ENCODE measurements at places on chromosomes 7 and 10.
A peak's percentile ranks its signal among the peaks of the same experiment; 100 is the strongest.

- no peak for DNase-seq
These were observed 81.9 kb upstream of the PRKG1 start for GRCh38 chr10:50992356-50992901.

DNA sequence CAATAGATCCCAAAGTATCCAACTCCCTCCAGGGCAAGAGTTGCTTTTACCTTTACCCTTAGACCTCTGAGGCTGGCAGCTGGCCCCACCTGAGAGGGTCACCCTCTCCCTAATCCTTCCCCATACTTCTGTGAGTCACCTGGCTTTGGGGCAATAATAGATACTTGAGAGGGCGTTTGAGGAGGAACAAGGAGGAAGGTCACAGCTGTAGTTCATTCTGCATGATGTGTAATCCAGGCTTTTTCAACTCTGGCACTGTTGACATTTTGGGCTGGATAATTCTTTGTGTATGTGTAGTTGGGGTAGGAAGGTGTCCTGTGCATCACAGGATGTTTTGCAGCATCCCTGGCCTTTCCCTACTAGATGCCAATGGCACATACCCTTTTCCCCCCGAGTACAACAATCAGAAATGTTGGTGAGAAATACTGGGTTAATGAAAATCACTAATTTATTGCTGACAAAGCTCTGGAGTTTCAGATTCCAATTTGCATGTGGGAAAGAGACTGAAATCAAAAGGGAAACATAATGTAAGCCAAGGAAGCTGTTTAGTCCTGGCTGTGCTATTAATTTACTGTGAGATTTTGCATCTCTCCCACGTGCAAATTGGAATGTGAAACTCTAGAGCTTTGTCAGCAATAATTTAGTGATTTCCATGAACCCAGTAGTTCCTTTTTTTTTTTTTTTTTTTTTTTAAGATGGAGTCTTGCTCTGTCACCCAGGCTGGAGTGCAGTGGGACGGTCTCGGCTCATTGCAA is 3.6 kb downstream of the BLVRA start:
- DNase-seq = no peak

DNA sequence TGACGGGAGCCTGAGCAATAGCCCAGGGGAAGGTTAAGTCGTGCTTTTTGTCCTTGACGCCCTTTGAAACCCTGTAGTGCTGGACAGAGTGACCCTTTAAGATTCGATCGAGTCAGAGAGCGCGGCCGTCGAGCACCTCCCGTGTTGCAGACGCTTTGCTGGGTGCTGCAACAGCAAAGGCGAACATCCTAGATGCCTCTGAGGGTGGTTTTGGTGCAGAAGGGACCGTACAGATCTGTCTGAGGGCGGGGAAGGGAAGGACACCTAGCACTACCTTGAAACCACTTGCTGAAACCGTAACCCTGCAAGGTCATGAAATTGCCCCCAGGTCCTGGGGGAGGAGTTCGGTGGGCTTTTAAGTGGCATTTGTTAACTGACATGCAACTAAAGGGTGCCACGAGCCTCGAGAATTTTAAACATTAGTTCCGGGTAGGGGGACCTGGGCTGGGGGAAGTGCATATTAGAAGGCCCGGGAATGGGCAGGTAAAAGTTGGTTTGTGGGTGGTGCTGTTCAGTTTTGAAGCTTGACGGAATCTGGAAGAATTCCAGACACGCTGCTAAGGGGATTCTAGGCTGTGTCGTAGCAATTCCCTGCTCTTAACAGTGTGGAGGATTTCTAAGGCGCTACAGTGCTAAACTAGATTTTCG is 786 bp downstream of the ATP5F1C start:
- peak; percentile 51 for DNase-seq

GRCh38 chr10:111116762-111117445 is 40.1 kb downstream of the ADRA2A start:
- DNase-seq = no peak

GRCh38 chr10:112434988-112435619 is 11.6 kb downstream of the ZDHHC6 start:
- DNase-seq = peak; percentile 20

- DNase-seq = no peak
These were observed 81.6 kb upstream of the ANLN start for GRCh38 chr7:36308031-36308430.

- DNase-seq = no peak
These were observed 105.8 kb downstream of the GRM8 start for GRCh38 chr7:127146746-127147536.

- DNase-seq = no peak
These were observed 69.0 kb downstream of the TAF3 start for GRCh38 chr10:7887174-7887816.

- no peak for DNase-seq
These were observed 8.9 kb upstream of the EXOC6 start for GRCh38 chr10:92839191-92840085.

DNA sequence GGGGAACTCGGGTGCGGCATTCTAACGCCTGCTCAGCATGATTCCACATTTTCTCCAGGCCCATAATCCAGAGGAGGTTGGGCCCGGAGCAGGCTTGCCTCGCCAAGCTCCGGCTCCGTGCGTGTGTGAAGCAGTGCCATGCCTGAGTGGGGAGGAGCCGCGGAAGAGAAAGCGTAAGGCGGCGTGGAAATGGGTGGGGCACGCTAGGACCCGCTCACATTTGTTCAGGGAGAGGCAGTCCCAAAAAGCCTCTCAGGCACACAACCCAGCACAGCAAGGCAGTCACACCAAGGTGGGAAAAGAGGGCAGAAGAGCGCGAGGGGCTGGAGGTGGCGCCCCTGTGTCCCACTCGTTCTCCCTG is 695 bp upstream of the VDAC2 start:
- no peak for DNase-seq

DNA sequence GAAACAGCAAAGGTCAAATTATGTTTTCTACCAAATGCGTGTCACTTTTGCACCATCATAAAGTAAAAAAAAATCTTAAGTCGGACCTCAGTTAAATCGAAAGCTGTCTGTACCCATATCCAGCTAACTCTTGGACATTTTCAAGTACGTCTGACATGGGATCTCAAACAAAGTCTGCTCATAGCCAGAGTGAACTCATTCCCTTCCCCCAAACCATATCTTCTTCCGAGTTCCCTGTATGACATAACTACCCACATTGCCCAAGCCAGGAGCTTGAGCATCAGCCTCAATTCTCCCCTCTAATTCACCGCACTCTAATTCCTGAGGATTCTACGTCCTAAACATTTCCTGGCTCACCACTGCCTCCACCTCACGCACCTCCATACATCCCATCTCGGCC is 44.8 kb upstream of the TARP start:
- no peak for DNase-seq

DNA sequence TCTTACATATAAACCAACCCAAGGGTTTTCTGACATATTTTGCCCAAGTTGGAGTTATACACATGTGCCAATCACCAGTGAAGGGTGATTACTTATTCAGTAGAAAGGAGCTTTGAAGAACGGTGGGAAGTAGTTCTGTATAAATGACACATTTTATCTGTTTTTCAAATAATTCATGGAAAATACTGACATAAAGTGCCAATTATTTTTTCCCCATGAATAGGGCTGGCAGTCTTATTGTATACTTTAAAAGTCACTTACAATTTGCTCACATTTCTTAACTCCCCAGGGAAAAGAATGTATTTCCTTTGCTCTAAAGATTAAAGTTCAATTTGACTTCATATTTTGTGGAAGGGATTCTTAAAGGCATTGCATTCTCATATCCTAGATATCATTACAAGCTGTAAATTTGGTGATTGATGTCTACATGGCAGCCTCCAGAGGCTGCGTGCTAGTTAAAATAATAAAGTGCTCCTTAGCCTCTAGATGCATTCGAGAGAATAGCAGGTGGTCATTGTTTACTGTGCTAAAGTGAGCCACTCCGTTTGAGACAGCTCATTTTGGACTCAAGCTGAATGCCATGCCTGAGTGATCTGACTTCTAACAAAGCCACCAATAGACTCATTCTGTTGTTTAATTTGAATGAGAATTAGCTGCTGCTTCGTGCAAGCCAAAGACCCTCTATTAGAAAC is 148.8 kb upstream of the NRP1 start:
- DNase-seq = no peak

DNA sequence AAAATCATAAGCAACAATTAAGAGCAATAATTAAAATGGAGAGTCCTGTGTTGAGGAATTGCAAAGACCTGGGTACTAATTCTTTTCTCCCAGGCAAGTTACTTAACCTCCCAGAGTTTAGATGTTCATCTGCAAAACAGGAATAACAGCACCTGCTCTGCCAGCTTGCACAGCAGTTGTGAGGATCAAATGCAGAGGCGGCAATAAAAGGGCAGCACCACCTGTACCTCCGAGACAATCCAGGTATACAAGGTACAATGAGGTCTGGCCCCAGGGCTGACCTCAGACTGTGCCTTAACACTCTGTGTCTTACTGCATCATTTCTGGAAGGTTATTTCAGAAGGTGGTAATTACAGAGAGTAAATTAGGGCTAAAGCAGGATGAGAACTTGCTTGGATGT is 14.5 kb upstream of the FAM204A start:
- DNase-seq = no peak

- no peak for DNase-seq
These were observed 28.0 kb upstream of the NDST2 start for GRCh38 chr10:73839276-73839966.

DNA sequence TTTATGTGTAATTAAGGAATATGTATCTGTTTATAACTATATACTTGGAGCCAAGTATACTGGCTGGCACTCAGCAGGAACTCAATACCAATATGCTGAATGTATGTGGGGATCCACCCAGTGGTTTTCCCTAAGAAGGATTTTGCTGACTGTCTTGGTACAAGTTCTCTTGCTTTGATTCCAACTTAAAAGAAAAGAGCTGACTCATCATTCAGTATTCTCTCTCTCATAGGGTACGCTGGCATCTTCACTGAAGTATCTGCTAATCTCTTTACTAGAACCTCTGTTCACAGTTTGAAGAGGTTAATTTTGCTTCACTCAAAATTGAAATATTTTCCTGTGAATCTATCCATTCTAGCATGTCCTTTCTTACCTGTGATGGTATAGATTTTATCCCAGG is 1044.8 kb downstream of the CNTNAP2 start:
- DNase-seq = no peak

DNA sequence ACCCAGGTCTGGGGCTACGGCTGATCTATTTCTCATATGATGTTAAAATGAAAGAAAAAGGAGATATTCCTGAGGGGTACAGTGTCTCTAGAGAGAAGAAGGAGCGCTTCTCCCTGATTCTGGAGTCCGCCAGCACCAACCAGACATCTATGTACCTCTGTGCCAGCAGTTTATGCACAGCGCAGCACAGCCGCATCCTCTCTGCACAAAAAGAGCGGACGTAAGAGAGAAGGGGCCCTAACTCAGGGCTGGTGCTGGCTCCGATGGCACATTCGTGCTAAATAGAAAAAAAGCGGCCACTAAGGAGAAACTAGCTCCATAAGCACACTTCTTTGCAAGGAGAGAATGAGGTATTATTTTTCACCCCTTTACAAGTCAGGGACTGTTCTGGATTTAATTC is 28.3 kb upstream of the PRSS1 start:
- no peak for DNase-seq

GRCh38 chr7:101781439-101781838 is 36.0 kb upstream of the CUX1 start:
- no peak for DNase-seq

DNA sequence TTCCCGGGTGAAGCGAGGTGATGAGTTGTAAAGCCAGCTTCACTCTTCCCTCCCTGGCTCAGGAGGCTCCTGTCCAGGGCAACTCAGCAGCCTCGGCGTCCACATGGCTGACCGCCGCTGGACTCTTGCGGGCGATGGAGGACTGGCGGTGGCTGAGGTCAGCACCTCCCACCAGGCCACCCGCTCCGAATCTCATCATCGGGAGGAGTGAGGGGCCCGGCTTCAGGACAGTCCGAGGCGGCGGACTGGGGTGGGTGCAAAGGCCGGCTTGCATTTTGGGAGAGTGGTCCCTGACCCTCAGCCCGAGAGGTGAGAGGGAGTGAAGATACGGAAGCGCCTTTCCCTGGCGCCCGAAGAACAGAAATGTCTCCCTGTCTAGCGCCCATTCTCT is 759 bp downstream of the DNAJB12 start:
- no peak for DNase-seq

GRCh38 chr10:97224483-97225435 is 39.0 kb upstream of the SLIT1 start:
- no peak for DNase-seq

- DNase-seq = no peak
These were observed 73.8 kb downstream of the CUL1 start for GRCh38 chr7:148772297-148773089.

GRCh38 chr7:139845443-139845805 is 16.4 kb downstream of the TBXAS1 start:
- DNase-seq = no peak

- no peak for DNase-seq
These were observed 957.2 kb upstream of the GHITM start for GRCh38 chr10:83182076-83182475.

GRCh38 chr7:120732256-120732655 is 125.7 kb downstream of the TSPAN12 start:
- DNase-seq = no peak

GRCh38 chr7:20199015-20199737 is 18.0 kb downstream of the MACC1 start:
- no peak for DNase-seq

GRCh38 chr10:8873310-8873709 is 818.8 kb downstream of the GATA3 start:
- no peak for DNase-seq

GRCh38 chr7:83593921-83594475 is 54.9 kb downstream of the SEMA3E start:
- DNase-seq = no peak

GRCh38 chr10:113438652-113439051 is 114.2 kb upstream of the HABP2 start:
- DNase-seq = no peak

DNA sequence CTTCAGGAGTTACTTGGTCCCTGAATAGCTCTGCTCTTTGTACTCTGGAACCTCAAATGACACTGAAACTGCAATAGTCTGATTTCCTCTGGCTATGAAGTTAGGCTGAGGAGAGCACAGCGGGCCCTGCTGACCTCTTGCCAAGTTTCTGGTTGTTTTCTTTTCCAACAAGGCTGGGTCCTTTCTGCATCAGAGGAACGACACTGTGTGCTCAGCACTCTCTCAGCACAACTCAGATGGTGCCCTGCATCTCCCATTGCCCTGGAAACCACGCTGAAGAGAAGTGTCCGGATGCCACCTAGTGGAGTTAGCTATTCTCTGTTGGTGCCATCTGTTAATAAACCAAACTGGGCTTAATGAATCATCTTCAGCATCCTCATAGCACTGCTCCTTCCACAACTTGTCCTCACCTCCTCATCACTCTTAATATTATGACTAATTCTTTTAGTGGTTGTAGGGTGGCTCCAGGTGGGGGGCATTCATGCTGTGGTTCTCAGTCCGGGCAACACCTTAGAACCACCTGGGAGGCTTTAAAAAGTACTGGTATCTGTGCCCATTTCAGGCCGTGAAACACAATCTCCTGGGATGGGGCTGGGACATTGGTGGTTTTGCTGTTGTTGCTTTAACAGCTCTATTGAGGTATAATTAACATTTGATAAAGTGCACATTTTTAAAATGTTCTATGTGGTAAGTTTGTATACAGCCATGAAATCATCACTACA is 8.2 kb upstream of the EFCAB10 start:
- DNase-seq = peak; percentile 33

- DNase-seq = no peak
These were observed 16.0 kb downstream of the CREB3L2 start for GRCh38 chr7:137985897-137986251.

GRCh38 chr10:80452069-80452468 is 2.0 kb upstream of the TSPAN14 start:
- no peak for DNase-seq
